NCI-H226 (cell line): ENCODE measurements at places on chromosomes 3 and 15.

DNA sequence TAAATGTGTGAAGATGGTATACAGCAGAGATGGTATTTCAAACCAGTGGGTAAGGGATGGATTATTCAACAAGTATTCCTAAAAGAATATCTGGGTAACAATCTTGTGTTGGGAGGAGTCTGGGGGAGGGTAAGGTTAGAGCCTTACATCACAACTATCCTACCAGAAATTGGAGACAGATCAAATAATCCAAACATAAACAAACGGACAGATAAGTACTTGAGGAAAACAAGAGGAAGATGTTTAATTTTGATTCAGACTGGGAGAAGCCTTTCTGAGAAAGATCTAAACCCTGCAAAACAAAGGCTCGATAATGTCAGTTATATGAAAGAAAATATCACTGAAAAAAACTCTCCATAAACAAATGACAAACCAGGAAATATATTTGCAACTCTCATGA, 77.9 kb downstream of the SLC9A9 start:
- no peak for DNase-seq

DNA sequence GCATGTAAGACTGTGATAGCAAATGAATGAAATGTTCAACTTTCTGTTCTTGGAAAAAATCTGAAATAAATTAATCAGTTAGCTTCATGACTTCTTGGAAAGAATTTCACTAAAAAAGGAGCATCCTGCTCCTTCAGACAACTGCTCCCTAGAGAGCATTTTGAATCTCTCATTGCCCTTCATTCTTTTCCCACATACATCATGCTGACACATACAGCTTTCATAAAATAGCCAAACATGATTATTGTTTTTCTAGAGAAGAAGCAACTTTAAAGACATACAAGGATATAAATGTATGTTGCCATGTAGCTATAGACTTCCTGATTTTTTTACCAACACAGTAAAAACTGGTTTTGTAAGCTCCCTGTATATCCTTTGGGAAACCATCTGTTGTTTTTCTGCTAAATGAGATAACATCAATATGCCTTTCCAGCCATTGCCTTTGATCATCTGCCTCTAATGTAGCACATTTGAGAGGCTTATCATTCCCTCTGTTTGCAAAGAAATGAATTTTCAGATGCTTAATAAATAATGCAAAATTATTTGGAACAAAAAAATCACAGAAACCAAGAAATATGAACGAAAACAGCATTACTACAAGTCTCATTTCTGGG, 248.2 kb upstream of the GPR149 start:
- no peak for DNase-seq

DNA sequence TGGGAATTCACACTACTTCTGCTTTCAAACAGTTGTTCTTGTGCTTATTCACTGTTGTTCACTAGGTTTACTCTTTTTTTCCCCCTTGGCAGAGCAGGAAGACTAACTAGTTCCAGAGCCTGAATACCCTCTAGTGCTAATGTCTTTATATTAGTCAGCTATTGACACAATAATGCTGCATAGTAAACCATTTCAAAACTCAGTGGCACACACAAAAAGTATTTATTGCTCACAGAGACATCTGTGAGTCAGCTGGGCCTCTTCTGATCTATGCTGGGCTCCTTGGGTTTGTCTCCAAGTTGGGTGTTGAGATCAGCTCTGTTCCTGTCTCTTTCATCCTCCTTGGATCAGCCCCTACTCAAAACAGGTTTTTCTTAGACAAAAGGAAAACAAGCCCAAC, 51.1 kb downstream of the RSRC1 start:
- DNase-seq: peak; percentile 47

- DNase-seq: no peak
Observed at GRCh38 chr3:146280864-146281263, 30.0 kb upstream of the PLSCR4 start.

GRCh38 chr3:61967019-61967418, 405.6 kb downstream of the PTPRG start:
- DNase-seq: no peak

DNA sequence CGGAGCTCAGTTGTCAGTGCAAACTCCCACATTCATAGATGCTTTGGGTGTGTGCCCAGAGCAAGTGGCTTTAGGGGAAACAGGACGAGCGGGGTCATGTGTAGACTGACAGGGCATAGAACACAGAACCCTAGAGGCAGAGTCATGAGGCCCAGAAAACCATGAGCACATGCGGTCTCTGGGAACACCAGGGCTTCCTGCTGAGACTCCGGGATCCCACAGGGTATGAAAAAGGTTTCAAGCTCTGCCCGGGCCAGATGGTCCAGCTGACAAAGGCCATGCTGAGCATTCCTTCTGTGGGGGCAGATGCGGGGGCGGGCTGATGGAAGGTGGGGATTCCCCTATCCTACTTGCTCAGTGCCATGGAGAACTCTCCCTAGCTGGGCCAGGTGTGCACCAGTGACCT, 44.8 kb downstream of the ROPN1B start:
- no peak for DNase-seq

- peak; percentile 47 for DNase-seq
Observed at GRCh38 chr3:159609625-159610024, 379.0 kb upstream of the IL12A start.

DNA sequence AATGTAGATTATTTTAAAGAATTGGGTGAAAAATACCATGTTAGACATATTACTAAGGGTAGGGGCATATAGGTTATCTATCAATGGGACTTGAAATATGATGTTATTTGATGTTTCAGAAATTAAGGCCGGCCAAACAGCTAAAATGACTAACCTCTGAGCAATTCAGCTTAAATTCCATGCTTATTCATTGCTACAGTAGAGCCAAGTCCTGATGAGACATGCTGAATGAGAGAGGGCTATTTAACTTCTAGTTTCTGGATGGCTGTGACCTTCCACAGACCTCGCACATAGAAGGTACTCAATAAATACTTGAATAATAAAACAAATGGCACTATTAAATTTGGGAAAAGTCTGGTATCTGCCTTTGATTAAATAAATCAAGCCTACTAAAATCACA, 175.6 kb upstream of the WNT5A start:
- DNase-seq: peak; percentile 70

- DNase-seq: no peak
Observed at GRCh38 chr3:60758171-60758570, 493.1 kb downstream of the FHIT start.

- DNase-seq: no peak
Observed at GRCh38 chr3:150635526-150635925, 32.4 kb downstream of the SELENOT start.

GRCh38 chr3:54121414-54122323, 683 bp upstream of the CACNA2D3 start:
- DNase-seq: peak; percentile 1

DNA sequence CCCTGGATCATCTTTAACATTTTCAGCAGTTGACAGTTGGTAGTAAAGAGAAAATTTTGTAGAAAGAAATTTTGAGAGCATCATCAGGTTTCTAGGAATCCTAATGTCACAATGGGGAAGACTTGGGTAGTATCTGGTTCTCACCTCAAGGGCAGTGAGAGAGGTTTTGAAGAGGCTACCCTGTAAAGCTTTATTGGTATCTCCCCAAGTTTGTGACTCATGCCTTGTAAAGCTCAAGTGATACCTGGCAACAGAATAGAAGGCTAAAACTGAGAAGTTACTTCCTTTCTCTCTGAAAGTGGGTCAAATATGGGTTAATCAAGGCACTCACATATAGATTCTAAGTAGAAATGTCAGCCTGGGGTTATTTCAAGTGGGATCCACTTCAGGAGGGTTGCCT, 196.4 kb downstream of the SUCNR1 start:
- peak; percentile 55 for DNase-seq

DNA sequence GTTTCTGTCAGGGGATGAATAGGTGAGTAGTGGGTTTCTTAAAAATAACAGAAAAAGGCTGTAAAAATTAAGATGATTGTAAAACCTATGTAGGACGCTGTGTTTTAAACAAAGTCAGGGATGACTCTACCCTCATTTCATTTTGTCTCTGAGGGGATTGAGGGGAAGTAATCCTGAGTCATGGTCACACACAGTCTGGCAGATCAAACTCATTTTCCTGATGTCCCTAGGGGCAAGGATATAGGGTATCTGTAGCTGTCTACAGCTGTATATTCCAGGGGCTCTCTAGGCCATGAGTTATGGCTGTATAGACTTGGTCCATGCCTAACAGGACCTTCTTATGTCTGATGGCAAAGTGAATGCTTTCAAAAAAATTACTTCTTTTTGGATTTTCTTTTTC, 421.1 kb downstream of the PDCD6IP start:
- DNase-seq: no peak

DNA sequence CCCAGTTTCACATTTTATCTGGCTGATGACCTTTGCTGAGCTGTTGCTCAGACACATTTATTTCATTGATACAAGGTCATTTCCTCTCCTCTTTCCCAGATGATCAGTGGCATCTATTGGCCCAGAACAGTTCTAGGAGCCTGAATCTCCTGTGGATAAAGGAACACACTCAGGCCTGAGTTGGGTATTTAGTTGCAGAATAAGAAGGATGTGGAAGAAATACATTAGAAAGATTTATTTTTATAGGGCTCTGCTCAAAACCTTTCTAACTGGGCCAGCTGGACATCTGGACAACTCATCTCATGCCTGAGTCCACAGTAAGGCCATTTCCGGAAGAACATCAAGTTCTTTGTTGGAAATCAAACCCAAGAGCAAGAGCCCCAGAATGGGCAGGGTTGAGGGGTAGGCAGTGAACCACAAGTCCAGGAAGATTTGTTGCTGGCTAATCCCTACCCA, 19.7 kb upstream of the MFGE8 start:
- no peak for DNase-seq

DNA sequence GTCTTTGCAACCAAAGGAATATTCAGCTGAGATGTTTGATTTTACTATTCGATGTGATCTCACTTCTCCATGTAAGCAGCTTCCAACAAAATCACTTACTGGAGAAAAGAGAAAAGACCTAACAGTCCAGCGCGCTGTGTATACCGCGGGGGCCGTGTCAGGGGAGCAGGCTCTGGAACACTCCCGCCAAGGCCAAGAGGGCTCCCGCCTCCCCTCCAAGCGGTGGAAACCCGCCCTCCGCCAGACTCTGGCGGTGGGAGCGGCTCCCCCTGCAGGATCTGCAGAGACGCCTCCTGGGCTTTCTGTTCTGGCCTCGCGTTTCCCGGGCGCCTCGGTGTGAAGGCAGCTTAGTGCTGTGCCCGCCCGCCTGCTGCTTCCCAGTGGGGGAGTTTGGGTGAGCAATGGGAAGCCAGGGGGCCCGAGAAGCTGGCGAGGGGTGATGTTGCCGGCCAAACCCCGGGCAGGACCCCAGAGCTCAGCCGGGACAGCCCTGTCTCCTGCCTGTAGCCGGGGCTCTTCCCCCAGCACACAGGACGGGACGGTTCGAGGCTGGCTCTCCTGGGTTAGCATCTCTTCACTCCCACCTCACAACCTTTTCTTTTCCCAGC, 36.3 kb downstream of the CHST14 start:
- DNase-seq: peak; percentile 20
